Caki2 (cell line): ENCODE measurements at places on chromosomes 16 and 17. TPM values are rescaled to one million over a fixed set of nuclear protein-coding genes. Genes with fewer than 3 reads are reported as not detected.

Gene KRT13
- 0.78 TPM in 1 of 2 replicates, not detected in the other for total RNA-seq

- DNase-seq = no peak
Measured at GRCh38 chr16:20359997-20360396, 7.5 kb upstream of the UMOD start.

DNA sequence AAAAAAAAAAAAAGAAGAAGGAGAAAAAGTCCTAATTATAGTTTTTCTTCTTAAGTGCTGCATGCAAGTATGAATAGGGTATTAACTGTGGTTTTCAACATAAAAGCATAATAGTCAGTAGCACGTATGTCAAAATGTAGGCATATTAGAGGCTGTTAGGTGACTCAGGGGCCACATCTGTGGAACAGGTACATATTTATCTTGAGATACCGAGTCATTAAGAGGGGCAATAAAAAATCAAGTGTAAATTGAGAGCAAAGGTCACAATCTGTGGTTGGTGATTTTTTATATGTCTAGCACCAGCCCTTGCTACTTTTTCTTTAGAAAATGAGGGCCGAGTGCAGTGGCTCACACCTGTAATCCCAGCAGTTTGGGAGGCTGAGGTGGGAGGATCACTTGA lies 1113.8 kb upstream of the RBFOX1 start:
- DNase-seq = no peak

- no peak for DNase-seq
Measured at GRCh38 chr17:75738218-75738802, 17.1 kb downstream of the ITGB4 start.

Gene CCL7
- not detected in 2 replicates for total RNA-seq

DNA sequence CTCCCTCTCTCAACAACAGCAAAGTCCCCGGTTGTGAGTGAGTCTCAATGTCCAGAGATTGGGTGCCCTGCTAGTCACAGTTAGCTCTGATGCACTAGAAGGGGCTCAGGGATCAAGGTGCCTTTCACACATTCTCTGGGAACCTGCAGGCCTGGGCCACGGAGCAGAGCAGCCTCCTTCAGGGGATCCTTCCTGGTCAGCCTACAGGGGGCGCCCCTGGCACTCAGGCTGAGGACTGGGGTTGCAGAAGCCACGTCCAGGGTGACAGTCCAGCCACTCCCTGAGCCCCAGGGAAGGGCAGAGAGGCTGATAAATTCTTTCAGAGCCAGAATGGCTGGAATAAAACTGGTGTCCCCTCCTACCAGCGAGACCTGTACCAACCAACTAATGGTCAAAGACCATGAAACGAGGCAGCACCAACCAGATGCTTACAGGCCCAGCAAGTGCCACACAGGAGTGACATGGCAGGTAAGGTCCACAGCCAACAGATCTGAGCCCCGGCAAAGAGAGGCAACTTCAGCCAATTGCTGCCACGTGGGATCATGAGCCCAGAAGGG lies 43.5 kb downstream of the ST3GAL2 start:
- peak; percentile 37 for DNase-seq

- DNase-seq = no peak
Measured at GRCh38 chr16:9128346-9129342, 37.2 kb downstream of the HAPSTR1 start.

DNA sequence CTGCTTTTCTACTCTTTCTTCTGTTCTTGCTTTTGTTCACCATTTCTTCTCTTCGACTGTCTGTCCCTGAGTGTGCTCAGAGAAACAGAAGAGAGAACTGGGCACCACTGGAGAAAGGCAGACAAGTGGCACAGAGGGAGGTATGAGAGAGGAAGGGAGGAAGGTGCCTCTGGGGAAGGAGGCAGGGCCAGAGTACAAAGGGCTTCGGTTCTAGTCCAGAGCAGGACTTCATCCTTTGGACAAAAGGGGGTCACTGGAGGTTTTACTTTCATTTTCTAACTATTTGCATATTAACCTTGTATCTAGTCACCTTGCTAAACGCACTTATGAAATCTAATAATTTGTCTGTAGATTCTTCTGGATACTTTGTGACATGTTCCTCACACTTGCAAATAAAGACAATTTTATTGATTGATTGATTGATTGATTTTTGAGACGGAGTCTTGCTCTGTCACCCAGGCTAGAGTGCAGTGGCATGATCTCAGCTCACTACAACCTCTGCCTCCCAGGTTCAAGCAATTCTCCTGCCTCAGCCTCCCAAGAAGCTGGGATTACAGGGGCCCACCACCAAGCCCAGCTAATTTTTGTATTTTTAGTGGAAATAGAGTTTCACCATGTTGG lies 13.5 kb downstream of the ITGB4 start:
- no peak for DNase-seq

- DNase-seq = no peak
Measured at GRCh38 chr16:58346831-58347371, 45.4 kb upstream of the GINS3 start.

DNA sequence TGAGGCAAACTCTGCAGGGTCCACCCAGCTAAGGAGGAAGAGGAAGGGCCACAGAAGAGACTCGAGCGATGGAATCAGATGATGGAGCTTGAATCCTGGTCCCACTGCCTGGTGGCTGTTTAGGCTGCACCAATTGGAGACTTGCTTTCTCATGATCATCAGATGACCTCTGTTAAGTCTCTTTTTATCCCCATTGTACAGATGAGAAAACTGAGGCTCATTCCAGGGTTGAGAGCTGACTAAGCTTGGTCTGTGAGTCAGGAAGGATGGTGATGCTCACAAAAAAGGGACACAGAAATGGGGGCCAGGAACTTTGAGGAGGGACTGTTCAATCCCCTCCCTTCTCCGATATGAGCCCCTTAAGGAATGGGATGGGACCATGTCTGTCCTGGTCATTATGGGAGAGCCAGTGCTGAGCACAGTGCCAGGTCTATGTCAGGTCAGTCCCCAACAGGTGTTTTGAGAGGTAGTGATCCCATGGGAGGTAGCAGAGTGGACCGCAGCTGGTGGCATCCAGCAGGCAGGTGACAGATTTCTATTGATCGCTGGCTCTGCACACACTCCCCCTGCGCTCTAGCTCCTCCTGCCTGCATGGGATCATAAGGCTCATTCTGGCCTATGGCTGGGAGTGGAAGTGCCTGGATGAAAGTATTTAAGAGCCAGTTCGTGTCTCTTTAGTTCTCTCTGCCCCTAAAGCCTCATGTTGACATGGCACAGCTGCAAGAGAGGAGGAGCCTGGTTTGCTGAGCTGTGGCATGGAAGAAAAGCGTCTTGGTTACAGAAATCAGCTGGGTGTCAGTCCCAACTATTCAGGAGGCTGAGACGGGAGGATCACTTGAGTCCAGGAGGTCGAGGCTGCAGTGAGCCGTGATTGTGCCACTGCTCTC lies 27.2 kb downstream of the SNX20 start:
- DNase-seq = no peak

DNA sequence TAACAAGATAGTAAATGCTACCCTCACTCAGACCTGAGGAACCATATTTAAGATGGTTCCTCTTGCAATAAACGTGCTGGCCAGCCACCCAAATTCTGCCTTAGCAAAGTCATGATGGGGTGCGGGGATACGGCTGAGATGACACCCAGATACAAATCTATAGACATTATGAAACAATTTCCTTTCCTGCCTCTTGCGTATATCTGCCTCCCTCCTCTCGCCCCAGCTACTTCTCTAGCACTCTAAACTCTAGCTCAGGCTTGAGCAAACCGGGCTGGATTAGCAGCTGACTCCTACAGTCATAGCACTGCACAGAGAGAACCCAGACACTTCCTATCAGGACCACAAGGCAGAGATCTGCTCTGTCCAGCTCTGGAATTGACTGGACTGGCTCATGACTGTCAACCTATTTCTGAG lies 22.3 kb downstream of the CD300LF start:
- no peak for DNase-seq

DNA sequence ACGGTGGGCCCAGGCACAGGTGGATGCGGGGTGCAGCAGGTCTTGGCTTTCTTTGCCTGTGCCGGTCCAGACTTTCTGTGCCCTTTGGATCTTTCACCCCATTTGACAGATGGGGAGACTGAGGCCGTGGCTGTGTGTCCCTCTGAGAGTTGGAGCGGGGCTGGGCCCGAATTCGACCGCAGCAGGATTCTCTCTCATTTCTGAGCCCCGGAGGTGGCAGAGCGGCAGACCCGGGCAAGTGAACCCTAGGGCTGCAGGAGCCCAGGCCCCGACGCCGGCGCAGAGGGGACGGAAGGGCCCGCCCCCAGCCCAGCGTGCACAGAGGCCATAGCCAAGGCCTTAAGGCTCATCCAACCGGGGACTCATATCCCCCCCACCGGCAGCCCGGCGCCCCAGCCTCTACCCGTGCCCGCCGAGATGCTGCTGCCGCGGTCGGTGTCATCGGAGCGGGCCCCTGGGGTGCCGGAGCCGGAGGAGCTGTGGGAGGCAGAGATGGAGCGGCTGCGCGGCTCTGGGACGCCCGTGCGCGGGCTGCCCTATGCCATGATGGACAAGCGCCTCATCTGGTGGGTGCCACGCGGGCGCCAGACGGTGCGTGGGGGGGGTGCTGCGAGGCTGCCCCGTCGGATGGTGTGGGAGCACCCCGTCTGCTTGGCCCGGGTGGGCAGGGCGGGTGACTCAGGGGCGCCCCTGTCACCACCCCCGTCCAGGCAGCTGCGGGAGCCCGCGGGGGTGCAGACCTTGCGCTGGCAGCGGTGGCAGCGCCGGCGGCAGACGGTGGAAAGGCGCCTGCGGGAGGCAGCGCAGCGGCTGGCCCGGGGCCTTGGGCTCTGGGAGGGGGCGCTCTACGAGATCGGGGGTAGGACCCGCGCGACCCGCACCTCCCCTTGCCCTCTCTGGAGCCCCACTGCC lies 857 bp downstream of the TMC8 start:
- DNase-seq = no peak

GRCh38 chr17:9336817-9337216 lies 238.8 kb downstream of the STX8 start:
- no peak for DNase-seq

Gene CPNE7
- 9.4 and 15.9 TPM in 2 replicates for total RNA-seq

- DNase-seq = peak; percentile 44
Measured at GRCh38 chr17:18371455-18371854, 6.1 kb upstream of the EVPLL start.

Gene MFSD6L
- not detected in 2 replicates for total RNA-seq

Gene NDUFAB1
- 147 and 186 TPM in 2 replicates for total RNA-seq

DNA sequence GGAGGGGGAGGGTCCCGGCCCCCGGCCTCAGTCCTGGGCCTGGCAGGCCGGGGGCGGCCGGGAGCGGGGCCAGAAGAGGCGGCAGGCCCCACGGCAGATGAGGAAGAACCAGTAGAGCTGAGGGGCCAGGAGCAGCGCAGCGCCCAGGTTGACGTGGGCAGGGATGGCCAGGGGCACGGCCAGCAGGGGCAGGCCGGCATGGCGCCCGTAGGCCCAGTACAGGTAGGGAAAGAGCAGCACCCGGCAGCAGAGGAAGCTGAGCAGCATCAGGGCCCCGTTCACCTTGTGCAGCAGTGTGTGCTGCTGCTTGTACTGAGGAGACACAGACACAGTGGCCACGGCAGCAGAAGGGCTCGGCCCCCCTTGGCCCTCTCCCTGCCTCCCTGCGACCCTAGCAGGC lies 2.2 kb downstream of the C16orf92 start:
- no peak for DNase-seq

DNA sequence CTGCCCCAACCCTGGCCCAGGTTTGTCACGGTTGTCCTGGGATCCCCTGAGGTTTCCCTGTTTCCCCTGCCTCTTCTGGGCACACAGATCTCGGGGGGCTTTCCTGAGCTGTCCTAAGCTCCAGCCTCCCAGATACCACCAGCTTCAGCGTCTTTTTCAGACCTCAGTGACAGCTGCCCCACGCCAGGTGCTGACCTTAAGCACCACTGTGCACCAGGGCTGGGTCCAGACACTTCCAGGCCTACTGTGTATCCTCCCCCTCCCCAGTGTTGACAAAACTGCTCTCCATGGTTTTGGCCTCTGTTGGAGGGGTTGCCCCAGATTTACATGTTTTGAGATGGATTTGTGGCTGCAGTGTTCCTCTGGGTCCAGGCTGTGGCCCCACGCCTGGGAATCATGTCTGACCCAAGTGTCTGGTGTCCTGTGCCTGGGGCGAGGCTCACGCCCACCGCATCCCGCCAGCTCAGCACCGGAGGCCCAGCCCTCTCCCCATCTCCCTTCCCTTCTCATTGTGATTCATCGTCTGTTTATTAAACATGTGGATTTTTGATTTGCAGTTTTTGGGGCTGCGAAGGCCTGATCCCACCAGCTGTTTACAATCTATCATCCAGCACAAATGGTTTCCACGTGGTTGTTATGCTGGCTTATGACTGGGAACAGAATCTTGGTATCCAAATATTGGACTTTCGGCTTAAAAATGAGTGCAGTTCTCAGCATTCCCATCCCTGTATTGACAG lies 82.1 kb downstream of the METRNL start:
- DNase-seq = no peak

DNA sequence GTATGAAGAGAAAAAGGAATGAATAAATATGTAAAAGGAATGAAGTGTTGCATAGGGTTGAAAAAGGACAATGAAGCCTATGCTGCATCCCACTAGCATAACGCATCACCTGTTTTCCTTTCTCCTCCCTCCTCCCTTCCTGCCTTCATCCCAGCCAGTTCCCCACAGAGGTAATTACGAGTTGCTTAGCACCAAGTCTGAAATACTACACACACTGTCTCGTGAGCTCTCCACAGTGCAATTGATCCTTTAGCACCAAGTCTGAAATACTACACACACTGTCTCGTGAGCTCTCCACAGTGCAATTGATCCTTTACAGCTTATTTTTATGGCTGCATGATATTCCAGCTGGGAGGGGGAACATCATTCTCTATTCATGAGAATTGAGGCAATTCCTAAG lies 1.1 kb upstream of the DRC7 start:
- no peak for DNase-seq

GRCh38 chr16:66406534-66407221 lies 20.4 kb upstream of the BEAN1 start:
- peak; percentile 78 for DNase-seq

DNA sequence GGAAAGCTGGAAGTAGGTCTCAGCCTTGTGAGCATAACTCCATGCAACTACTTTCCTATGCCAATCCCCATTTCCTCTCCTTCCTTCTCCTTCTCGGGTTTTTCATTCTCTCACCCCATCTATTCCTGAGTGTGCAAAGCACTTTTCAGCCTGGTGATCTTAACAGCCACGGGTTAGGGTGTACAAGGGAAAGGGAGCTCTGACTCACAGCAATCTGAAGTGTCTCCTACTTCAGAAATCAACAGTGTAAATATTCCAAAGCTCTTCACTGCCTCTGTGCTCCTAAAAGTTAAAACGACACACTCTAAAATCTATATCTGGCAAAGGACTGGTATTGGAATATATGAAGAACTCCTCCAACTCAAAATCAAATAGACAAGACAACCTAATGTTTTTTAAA lies 268.0 kb upstream of the IRX3 start:
- DNase-seq = no peak

Gene SLC6A2
- total RNA-seq = not detected in 2 replicates

DNA sequence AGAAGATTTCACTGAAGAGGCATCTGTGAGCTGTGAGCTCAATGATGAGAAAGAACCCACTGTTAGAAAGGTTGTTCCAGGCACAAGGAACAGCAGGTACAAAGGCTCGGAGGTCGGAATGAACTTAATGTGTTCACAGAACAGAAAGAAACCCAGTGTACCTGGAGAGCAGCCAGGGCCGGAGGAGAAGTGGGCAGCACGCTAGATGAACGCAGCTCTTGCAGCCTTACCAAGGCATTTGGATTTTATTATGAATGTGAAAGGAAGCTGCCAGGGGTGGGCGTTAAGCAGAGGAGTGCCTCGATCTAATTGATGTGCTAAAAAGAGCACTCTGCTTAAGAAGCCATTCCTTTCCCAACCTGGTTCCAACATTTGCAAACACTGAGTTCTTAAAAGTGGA lies 19.0 kb downstream of the EEF2K start:
- no peak for DNase-seq

Gene KRT16
- 1.4 TPM in 1 of 2 replicates, not detected in the other for total RNA-seq

Gene NOD2
- total RNA-seq = not detected in 2 replicates
